Skeletal muscle cell (primary cell): ENCODE measurements at places on chromosomes 1 and 21.

DNA sequence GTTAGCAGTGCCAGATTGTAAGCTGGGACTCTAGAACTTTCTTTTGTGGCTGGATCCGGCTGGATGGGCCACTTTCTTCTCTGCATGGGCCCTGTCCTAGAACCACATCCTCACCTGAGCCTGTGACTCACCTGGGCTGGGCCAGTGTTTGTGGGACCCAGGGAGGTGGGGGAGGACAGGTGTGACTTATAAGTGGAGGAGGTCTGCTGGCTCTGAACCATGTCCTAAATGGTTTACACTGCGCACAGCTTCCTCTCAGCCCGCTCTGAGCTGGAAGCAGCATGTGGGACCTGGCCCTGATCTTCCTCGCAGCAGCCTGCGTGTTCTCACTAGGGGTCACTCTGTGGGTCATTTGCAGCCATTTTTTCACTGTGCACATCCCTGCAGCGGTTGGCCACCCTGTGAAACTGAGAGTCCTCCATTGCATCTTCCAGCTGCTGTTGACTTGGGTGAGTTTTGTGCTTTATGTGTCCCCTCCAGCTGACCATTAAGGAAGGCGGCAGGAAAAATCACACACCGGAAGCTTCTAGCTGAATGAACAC lies at the start of gene AADACL3:
Gene AADACL3, plus strand, starts transcription at position 215 of the 542 bp plus-strand sequence. Its CDS starts 67 bp downstream, at position 282.
- no peak for DNase-seq

- DNase-seq = no peak
Observed at GRCh38 chr1:183040547-183040971, 17.3 kb downstream of the LAMC1 start.

DNA sequence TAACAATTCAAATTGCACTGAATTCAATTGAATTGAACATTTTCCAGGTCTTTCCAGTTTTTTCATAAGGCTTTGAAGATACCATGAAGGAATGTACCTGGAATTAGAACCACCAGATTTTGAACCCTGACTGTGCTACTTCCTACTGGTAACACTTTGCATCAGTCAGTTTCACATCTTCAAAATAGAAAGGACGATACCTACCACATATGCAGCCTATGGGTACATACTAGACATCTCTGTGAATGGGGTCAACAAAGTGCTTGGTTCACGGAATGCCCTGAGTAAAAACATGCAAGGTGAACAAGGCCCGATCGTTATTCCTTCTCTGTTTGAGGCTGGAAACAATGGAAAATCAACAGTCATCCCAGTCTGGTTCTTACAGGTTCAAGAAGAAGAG lies 41.2 kb upstream of the WLS start:
- no peak for DNase-seq

GRCh38 chr1:160058087-160058486 lies 11.9 kb downstream of the KCNJ10 start:
- DNase-seq = no peak

DNA sequence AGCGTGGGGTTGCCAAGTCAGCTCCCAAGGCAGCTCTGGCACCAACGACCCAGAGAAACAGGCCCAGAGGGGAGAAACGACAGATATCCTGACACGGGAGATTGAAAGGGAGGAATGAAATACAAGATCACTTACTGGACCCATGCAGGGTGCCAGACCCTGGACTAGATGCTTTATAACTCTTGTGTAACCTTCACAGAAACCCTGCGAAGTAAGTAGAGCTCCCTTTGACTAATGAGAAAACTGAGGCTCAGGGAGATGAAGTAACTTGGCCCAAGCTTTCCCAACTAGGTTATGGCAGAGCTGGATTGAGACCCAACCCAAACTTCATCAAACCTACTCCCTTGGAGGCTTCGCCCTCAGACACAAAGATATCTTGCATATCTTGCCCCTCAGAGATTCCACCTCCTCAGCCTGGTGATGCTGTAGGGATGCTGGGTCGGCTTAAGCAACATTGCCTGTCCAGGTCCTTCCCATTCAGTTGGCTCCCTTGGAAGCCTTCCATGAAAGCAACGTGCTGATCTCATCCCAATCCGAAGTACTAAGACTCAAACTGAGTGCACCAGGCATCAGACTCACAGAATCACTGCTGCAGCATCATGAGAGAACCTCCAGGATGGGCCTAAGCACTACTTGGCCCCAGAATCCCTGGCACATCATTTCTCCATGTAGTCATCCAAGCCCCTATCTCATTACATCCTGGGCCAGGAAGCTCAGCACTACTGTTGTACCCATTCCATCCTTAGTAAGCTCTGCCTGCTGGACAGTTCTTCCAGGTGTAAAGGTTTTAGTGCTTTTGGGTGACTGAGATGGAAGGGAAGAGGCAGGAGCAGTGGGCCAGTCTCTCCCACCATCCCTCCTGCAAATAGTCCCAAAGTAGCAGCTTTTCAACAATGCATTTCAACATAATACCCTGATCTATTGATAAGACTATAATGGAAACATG lies 1.1 kb upstream of the IGSF9 start:
- no peak for DNase-seq
